ENCODE measurements at places on chromosomes 2 and 18. TPM values are rescaled to one million over a fixed set of nuclear protein-coding genes. Genes with fewer than 3 reads are reported as not detected.

The ITGA4 gene
- total RNA-seq, result 2.0 TPM

- no peak for DNase-seq
These were observed 34.0 kb downstream of the ADAM23 start for GRCh38 chr2:206477296-206477695.

DNA sequence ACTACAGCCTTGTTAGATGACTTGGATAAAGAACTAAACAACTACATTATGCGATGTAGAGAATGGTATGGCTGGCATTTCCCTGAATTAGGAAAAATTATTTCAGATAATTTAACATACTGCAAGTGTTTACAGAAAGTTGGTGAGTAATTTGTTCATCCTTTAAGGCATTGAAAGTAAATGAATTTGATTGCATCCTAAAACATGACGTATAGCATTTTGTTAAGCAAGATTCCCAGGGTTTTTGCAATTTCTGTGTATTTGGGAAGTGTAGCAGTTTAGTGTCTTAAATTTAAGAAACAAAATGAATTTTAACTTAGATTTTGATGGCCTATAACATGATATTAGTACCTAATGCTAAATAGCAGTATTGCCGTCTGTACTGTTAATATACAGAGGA is 24.8 kb downstream of the NOP58 start:
- DNase-seq, result no peak

The GALNT14 gene
- 4.8 TPM for total RNA-seq

The GKN2 gene
- total RNA-seq, result not detected

DNA sequence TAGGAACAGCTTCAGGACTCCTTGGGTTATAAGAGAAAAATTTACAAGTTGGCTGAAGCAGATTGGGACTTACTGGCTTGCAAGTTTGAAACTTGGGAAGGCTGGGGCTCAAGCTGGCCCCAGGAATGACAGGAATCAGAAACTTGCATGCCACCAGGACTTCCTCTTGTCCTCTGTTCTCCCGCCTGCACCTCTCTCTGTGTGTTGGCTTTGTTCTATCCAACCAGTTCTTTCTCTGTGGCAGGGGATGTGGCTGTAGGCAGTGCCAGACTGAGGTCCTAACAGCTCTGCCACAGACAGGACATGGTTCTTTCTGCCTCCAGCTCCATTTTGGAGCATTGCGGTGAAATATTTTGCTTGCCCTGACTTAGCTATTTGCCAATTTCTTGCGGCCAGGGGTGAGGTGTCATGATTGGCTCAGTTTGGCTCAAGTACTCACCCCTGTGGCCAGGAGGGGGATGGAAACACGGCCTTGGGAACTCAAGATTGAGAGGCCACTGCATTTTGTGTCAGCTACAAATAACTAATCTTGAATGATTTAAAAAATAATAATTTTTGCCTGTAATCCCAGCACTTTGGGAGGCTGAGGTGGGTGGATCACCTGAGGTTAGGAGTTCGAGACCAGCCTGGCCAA is 48.9 kb downstream of the MEP1B start:
- no peak for DNase-seq

Data from lower leg skin (tissue), 4 donors.